ENCODE measurements at places on chromosomes 2 and 18.

DNA sequence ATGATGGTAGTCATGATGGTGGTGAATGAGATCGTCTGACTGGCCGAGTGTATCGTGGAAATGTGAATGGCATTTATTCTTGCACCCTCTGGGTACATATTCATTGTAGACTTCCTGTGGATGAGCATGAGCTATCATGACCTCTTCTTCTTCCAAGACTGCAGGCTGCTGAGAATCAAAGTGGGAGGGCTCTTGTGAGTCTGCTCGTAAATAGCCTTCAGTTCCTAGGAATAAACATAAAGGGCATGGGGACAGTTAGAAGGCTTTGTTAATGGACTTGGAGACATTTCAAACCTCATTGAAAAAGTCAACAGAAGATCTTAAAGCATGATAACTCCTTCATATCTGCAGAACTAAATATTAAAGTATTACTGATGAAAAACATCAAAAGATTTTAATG is 14.9 kb downstream of the SLC39A6 start:
- DNase-seq, result no peak

- no peak for DNase-seq
These were observed 50.2 kb upstream of the ANKRD44 start for GRCh38 chr2:197360744-197361156.

DNA sequence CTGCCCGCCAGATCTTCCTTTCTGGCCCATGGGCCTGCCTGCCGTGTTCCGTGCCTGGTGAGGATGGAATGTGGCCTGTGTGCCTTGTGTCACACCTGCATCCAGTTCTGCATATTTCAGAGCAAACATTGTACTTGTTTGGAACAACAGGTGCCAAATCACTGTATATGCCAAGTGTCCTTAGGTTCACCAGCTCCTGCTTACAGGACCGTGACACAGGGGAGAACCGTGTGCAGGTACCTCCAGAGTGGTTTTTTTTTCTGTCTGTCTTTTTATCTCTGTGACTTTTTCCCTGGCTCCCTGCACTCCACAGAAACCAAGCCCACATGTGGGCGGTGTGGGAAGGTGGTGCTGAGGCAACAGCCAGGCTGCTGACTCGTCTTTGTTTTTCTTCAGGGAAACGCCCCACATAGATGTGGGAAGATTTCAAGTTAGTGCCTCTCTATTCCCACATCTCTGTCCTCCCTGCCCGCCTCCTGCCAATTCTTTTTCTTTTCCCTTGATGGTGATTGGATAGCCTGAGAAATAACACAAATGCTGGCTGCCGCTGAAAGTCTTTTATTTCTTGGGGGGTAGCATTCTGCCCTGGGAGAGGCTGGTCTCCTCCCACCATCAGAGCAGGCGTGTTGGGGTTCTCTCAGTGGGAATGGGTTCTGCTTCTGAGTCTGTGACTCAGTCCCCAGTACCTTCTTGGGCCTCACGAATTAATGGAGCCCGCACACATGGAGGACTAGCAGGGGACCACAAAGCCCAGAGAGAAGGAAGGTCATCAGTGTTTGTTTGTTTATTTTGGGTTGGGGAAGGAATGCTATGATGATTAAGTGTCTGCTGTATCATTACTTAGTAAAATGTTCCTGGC is 21.4 kb downstream of the GRHL1 start:
- DNase-seq, result peak; percentile 60

DNA sequence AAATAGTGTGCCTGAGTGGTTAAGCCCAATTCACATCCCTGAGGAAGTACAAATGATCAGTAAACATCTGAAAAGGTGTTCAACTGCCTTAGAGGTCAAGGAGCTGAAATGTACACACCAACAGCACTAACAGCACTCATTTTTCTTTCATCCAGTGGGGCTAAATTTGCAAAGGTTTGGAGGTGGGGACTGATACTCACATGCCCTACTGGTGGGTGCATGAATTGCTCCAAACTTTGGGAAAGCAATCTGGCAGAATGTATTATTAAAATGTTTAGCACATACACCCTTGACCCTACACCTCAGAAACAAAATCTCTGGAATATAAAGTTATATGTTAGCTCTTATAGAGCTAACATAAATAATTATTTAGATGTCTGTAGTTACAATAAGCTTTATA is 19.0 kb upstream of the FAM178B start:
- DNase-seq, result no peak

- DNase-seq, result no peak
These were observed 213.0 kb downstream of the GLI2 start for GRCh38 chr2:120948662-120949011.

- DNase-seq, result no peak
These were observed 100.1 kb upstream of the UXS1 start for GRCh38 chr2:106294182-106294581.

DNA sequence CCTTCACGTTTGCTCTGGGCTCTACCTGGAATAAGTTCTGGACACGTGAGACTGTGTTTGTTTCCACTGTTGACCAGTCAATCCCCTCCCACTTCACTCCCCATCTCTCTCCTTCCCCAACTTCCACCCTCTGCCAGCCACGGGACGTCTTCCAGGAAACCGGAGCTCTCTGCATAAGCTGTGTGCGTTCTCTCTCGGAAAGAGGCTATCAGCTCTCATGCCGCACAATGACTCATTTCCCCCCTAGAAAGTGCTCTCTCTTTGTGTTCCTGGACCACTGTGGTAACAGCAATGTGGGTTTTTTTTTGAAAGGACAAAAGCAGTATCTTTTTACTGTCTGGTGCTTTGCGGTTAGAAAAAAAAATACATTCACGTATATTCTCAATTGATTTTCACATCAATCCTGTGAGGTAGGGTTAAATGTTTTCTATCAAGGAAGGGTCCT is 10.2 kb downstream of the PROKR1 start:
- no peak for DNase-seq

DNA sequence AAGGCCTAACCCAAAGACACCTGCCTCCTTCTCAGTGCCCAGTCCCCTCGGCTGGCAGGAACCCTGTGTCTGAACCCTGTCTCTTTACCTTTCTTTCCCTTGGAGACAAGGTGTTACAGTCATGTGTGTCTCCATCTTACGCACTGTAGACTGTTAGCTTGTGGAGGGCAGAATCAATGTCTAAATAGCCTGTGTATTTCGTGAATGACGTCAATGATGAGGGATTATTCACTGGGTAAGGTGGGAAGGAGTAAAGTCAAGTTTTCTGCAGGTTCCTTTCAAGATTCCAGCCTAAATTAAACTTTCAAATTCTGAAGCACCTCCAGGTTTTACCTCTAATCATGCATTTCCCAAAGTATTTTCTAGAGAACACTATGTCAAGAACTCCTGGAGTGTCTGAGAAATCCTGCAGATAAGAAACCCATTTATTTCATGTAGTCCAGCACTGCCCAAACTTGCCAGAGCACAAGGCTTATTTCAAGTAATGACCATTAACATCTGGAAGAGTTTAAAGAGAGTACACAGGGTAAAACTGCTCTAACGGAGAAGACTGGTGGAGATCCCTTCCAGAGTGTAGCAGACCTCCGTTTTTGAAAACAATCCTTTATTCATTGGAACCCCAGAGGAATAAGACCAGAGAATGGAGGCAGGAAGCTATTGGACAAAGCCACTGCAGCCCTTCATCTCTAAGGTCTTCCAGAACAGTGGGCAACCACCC is 72.8 kb downstream of the KCNF1 start:
- DNase-seq, result no peak

DNA sequence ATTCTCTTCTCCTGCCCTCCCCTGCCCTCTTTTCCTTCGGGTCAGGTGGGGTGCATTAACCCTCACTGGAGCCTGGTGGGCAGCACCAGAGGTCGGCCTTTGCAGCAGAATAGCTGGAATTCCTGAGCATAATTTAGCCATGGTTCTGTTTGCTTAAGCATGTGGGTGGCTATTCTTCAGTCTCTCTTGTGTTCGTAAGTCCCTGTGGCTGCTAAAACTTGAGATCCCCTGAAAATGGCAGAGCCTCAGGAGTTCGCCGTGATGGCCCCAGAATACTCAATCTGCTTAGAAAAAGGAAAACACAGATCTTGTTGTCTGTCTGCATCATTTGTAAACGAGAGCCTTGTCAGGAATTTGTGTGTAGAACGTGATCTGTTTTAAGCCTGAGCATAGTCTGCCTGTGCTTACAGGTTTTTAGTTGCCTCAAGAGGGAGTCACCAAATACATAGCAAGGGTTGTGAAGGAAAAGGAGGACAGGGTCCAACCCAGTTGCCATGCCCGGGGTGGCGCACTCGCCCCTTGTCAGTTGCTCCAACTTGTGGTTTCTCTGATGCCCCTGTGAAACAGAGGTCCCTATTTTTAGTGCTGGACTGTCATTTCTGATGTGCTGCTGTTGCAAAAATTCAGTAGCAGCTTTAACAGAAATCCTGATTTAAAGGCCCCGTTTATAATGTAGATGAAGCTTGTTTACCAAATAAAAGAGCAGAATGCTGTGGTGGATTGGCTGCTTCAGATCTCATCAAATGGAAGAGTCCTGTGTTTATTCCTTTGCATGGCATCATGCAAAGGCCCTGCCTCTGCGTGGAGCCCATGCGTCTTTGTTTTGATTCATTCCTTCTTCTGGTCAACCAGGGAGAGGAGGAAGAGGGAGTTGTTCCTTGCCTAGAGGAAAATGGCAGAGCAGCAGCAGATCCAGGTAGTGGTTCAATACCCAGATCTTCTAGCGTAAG is 74.8 kb downstream of the WDSUB1 start:
- peak; percentile 58 for DNase-seq

DNA sequence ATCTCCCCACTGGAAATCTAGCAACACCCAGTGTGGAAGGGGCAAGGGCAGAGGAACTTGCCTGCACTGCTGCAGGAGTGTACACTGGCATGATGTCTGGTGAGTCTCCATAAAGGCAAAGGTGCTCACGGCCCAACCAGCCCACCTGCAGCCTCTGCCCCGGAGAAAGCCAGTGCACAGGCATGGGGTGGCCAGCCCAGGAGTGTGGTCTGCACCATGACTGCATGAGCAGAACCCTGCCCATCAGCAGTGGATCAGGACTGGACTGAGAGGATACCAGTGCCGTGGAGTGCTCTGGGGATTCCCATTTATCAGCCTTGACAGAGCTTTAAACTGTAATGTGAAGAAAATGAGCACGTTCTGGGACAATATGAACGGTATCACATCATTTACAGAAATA is 342.6 kb upstream of the HS6ST1 start:
- no peak for DNase-seq

- DNase-seq, result no peak
These were observed 37.4 kb upstream of the PROKR1 start for GRCh38 chr2:68605939-68606338.

- DNase-seq, result no peak
These were observed 138.4 kb downstream of the MBP start for GRCh38 chr18:76994086-76994654.
